ENCODE measurements at places on chromosomes 13 and 19.

DNA sequence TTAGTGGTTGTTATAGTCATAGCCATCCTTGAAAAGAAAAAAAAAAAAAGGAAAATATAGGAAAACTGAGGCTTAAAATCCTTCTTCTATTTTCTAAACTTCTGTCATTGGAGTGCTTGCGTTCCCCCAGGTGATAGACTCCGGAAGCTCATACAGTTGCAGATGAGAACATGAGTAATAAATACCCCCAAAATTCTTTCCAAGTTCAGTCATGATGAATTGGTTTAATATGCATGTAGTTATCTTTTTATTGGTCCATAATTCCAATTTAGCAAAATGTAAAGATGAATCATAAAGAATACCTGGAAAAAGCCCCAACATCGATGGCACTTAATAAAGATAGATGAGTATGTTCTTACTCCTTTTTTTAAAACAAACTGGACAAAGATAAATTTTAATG is 192.3 kb downstream of the SHISA2 start:
- DNase-seq: no peak

DNA sequence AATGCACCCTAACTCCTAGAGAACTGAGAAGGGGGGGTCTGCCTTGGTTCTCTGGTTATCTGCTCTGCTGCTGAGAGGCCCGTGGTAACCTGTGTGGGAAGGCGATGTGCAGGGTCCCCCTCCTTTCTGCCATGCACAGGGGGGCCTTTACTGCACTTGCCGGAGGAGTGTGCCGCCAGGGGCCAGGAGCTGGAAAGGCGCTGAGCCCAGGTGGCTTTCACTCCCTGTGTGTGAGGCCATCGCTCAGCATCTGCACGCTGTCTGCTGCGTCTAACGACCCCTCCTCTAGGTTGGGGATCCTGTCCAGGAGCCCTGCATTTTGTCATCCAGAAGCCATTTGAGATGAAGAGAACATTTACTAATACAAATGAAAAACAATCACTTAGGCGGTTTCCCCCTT is 37.0 kb upstream of the TEX29 start:
- DNase-seq: no peak

DNA sequence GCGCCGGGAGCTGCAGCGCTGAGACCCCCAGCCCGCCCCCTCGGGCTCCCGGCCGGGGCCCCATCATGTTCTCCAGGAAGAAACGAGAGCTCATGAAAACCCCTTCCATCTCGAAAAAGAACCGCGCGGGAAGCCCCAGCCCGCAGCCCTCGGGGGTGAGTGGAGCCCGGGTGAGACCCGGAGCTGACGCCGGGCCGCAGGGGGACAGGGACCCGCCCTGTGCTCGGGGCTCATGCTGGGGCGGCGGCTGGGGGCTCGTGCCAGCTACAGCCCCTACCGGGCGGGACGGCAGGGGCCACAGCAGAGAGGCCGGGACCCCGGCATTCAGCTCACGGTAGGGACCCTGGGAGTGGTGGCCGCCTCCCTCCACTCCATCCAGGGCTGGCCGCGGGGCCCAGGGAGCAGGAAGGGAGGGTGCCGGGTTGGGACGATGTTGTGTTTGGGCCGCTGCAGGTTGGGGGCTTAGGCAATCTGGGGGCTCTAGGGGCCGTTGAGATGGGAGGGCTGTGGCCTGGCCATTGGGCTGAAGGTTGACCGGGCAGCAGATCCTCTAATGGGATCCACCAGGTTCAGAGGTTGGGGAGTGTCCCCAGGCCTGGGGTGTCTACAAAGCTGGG is 482 bp downstream of the ARHGAP45 start:
- no peak for DNase-seq

- no peak for DNase-seq
These were observed 711.4 kb downstream of the DIAPH3 start for GRCh38 chr13:59452189-59452890.

DNA sequence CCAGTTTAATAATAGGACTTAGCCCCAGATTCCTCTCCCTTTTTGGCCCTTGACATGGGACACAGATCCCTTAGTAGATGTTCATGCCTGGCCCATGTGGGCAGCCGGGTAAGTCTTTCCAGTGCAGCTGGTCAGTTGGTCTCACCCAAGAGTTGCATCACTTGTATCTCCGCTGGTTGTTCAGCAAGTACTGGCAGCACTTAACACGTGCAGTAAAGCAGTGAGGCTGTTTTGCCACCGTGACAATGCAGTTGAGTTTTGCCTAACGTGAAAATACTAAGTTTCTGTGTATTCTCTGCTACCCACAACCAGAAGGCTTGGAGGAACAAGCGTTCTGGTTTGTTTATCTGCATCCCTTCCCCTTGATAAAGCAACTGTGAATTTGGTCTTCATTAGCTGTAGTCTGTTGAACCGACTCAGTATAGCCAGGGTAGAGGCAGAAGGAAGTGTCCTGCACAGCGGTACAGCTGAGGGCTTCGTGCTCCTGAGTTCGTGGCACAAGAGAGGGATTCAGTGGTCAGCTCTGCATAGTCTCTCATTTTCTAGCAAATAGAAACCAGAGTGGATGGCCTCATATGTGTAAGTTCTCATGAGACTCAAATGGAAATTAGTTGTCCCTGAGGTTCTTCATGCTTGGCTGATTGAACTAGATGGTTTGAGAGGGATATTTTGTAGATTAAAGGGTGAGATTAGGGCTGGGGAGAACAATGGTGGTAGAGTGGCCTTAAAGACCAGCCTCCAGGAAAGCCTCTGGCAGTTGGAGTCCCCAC is 50.3 kb downstream of the ARHGEF7 start:
- no peak for DNase-seq

DNA sequence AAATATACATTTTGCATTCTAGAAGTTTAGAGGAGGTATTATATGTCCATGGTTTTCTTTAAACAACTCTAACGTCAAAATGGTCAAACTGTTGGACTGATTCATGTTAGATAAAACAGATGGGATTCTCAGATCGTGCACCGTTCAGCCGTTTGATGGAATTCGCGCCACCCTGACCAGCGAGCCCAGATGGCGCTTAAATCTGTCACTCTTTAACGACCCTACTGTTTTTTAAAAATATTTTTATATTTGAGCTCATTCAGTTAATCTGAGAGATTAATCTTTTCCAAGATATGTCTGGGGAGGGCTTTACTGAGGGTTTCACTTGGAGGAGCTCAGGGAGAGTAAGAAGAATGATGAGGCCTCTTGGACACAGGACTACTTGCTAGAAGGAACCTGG is 164.4 kb downstream of the TM9SF2 start:
- no peak for DNase-seq

DNA sequence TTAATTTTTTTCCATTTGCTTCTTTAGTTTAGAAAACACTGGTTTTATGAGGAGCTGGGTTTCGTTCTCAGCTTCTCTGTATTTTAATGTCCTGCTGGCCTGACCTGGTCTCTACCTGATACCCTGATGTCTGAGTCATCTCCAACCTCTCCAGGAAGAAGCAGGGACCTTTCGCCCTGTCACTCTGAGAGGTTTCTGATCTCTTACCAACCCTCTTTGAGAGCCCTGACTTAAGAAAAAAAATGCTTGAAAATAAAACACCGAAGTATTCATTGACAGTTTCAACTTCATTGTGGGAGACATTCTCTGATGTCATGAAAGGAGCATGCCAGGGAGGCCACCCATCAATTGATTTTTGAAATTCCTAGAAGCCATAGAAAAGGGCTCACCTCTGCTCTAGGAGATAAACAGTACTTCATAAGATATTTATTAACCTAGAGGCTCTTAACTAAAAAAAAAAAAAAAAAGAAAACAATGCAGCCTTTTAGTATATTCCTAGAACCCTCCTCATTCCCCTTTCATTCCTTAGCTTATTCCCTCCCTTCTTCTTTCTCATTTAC is 234.8 kb downstream of the ENOX1 start:
- DNase-seq: no peak

DNA sequence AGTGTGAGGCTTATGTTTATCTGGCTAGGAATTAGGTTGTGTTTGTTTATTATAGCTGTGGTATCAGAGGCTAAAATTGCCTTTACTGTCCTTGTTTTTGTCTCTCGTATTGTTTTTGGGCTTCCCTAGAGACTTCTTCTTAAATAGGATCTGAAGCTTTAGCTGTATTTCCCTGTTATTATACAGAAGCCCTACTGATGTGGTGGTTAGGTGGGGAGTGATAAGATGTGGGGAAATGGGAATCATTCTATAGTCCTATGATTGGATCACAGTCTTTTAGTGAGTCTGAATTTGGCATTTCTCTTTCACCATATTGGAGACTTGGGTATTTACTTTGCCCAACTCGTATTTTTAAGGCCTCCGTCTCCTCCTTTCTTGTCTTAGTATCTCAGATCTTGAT is 8.3 kb upstream of the KL start:
- no peak for DNase-seq

GRCh38 chr19:920051-920864 is 3.1 kb downstream of the KISS1R start:
- no peak for DNase-seq

DNA sequence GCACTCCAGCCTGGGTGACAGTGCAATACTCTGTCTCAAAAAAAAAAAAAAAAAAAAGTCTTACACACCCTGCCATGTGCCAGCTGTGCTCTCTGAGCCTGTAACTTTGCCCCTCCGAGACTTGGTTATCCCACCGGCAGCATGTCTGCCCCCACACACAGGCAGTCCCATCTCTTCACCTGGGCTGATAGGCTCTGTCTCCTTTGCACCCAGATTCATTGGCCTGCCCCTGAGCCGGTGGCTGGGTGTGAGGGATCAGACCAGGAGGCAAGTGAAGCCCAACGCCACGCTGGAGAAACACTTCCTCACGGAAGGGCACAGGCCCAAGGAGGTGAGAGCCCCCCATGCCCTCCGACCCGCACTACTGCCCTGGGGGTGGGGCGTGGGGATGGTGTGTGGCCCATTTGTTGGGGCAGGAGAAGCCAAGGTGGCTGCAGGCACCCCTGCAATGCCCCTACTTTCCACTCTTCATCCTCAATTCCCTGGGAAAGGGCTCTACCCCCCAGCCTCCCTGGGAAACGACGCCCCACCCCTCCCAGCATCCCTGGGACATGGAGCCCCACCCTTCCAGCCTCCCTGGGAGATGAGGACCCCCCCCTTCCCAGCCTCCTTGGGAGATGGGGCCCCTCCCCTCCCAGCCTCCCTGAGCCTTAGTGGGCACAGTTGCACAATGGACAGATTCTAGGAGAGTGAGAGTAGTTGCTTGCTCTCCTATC is 45.3 kb downstream of the CERS4 start:
- no peak for DNase-seq

GRCh38 chr19:43690890-43691289 is 20.9 kb upstream of the PLAUR start:
- no peak for DNase-seq

DNA sequence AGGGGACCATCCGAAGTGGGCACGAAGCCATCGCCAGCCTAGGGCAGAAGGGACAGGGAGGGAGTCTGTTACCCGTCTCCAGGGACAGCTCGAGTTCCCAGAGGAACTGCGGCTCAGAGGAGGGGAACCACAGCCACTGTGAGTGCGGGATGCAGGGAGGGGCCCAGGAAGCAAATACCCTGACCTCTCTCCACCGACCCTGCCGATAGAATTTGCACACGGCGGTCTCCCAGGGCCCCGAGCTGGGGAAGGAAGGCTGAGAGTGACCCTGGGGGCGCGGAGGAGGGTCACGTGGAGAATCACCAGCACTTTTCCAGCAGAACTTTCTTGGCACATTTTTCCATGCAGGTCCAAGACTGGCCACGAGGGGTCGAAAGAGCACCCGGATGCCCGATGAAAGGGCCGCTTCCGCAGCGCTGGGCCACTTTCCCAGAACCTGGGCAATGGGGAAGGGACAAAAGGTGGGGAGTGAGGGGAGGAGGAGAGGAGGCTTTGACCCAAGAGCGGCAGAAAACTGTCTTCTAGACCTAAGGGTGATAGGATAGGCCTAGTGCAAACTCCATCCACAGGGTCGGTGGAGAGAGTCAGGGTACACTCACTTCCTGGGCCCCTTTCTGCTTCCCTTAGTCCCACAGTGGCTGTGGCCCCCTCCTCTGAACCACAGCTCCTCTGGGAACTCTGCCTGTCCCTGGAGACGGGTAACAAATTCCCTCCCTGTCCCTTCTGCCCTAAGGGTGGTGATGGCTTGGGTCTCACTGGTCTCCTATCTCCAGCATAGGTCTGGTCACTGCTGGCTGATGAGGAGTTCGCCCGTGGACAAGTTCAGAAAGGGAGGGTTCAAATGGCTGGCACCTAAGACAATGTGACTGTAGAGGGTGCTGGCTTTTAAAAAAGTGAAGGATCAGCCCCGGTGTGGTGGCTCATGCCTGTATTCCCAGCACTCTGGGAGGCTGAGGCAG is 5.3 kb upstream of the GPR4 start:
- no peak for DNase-seq

DNA sequence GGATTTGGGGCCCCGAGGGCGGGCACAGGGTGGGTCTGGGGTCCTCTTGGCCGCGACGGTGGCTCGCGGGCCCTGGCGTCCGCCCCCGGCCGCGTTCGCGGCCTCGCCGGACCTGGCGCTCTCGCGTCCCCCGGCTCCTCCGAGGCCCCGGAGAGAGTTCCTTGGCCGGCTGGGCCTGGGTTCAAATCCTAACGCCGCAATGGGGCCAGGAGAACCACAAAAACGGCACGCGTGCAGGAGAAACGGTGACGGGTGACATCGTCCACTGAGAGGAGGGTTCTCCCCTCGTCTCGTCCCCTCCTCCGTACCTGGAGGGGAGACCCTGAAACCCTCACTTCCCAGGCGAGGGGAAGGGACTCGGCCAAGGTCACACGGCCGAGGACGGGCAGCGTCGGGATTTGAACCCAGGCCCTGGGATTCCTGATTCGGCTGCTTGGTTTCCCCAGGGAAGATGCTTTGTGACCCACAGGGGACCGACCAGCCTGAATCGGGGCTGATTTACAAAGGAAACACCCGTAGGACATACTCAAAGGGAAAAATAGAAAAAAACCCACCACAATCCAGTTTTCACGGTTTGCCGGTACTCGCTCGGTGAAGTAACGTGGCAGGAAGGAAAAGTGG is 624 bp downstream of the SAFB start:
- DNase-seq: no peak

GRCh38 chr13:43291287-43292060 is 268.1 kb downstream of the DNAJC15 start:
- no peak for DNase-seq

DNA sequence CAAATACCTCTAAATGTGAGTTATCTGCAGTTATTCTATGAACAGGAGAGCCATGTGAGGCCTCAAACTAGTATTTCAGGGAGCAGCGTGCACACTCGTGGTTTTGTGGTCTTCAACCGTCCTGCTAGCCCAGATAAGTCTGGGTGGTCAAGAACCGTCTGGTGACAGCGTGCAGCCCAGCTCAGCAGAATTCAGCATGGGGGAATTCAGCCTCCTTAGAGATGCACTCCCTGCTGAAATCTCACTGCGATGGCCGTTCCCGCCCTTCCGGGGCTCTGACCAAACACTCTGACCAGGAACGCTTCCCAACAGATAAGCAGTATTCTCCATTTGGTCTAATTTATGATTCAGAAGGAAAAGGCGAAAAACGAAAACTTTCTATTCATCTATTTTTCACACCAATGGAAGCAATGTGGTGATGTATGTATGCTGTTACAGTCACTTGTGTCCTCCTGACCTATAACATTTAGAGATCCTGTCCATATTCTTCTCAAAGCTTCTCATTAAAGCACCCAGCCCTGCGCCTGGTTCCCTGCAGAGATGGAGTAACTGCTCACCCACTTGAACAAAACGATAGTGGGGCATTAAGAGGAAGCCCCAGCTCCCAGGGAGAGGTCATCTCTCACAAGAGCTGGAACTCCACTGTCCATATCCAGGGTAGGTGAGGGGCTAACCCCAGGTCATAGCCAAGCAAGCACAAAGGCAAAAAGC is 2.9 kb downstream of the ANKRD27 start:
- no peak for DNase-seq

GRCh38 chr19:45660636-45661035 is 7.4 kb upstream of the GIPR start:
- no peak for DNase-seq
